Smooth muscle cell of trachea (primary cell): ENCODE measurements at places on chromosomes 5 and 9. TPM values are rescaled to one million over a fixed set of nuclear protein-coding genes. Genes with fewer than 3 reads are reported as not detected.

Gene CTXN3
- total RNA-seq, result not detected in 2 replicates

Gene MTX3
- total RNA-seq, result 21.8 and 23.7 TPM in 2 replicates

Gene NSG2
- total RNA-seq, result not detected in 2 replicates

Gene CHSY3
- total RNA-seq, result 1.7 and 2.0 TPM in 2 replicates

Gene SIT1
- total RNA-seq, result 0.29 TPM in 1 of 2 replicates, not detected in the other

Gene SLC28A3
- total RNA-seq, result 0.15 and 0.50 TPM in 2 replicates

Gene TRIO
- 296 and 319 TPM in 2 replicates for total RNA-seq

Gene TARS1
- 168 and 250 TPM in 2 replicates for total RNA-seq

Gene ANKRD34B
- not detected in 2 replicates for total RNA-seq

Gene KIF24
- 0.50 and 3.2 TPM in 2 replicates for total RNA-seq

Gene CDKN2B
- 15.0 and 42.2 TPM in 2 replicates for total RNA-seq

Gene SLC6A3
- under 0.01 TPM in 1 of 2 replicates, not detected in the other for total RNA-seq

Gene ADRB2
- 1.3 and 2.2 TPM in 2 replicates for total RNA-seq

Gene CCL27
- total RNA-seq, result 0.15 and 0.17 TPM in 2 replicates

Gene RECK
- 81.6 and 138 TPM in 2 replicates for total RNA-seq

Gene GPR150
- 0.29 and 0.66 TPM in 2 replicates for total RNA-seq

Gene F2RL1
- total RNA-seq, result 8.6 and 15.9 TPM in 2 replicates

Gene CCDC192
- total RNA-seq, result not detected in 2 replicates

Gene SPATA31E1
- not detected in 2 replicates for total RNA-seq

Gene IL13
- not detected in 2 replicates for total RNA-seq

Gene FAT2
- total RNA-seq, result under 0.01 and 0.58 TPM in 2 replicates
